Smooth muscle cell of bladder (primary cell): ENCODE measurements at places on chromosomes 12 and 14. TPM values are rescaled to one million over a fixed set of nuclear protein-coding genes. Genes with fewer than 3 reads are reported as not detected.

ARPC3 gene
- 209 and 214 TPM in 2 replicates for total RNA-seq

KLHL33 gene
- total RNA-seq = 0.14 and 0.18 TPM in 2 replicates

RTN1 gene
- 1.6 and 2.7 TPM in 2 replicates for total RNA-seq

CLEC4D gene
- not detected in 2 replicates for total RNA-seq

HOXC11 gene
- under 0.01 and 0.14 TPM in 2 replicates for total RNA-seq

KLRB1 gene
- under 0.01 TPM in 1 of 2 replicates, not detected in the other for total RNA-seq

KCNJ8 gene
- total RNA-seq = 10.8 and 19.8 TPM in 2 replicates

ADAMTS20 gene
- total RNA-seq = under 0.01 TPM in 1 of 2 replicates, not detected in the other

OR6C2 gene
- total RNA-seq = not detected in 2 replicates

PYGL gene
- total RNA-seq = 78.5 and 100 TPM in 2 replicates

PIANP gene
- 0.09 TPM in 1 of 2 replicates, not detected in the other for total RNA-seq

SERPINA12 gene
- total RNA-seq = not detected in 2 replicates

NR1H4 gene
- total RNA-seq = 0.28 and 0.37 TPM in 2 replicates

ACSM4 gene
- not detected in 2 replicates for total RNA-seq

SOCS2 gene
- 22.0 and 31.1 TPM in 2 replicates for total RNA-seq

SART3 gene
- total RNA-seq = 86.1 and 116 TPM in 2 replicates

MYL2 gene
- total RNA-seq = not detected in 2 replicates
